Vagina (tissue), 2 donors: ENCODE measurements at places on chromosomes 12 and 14. TPM values are rescaled to one million over a fixed set of nuclear protein-coding genes. Genes with fewer than 3 reads are reported as not detected.
A peak's percentile ranks its signal among the peaks of the same experiment; 100 is the strongest.

- DNase-seq: no peak
Observed at GRCh38 chr12:77577791-77578190, 252.9 kb upstream of the NAV3 start.

- DNase-seq: no peak
Observed at GRCh38 chr14:74347795-74348100, 523 bp upstream of the VRTN start.

DNA sequence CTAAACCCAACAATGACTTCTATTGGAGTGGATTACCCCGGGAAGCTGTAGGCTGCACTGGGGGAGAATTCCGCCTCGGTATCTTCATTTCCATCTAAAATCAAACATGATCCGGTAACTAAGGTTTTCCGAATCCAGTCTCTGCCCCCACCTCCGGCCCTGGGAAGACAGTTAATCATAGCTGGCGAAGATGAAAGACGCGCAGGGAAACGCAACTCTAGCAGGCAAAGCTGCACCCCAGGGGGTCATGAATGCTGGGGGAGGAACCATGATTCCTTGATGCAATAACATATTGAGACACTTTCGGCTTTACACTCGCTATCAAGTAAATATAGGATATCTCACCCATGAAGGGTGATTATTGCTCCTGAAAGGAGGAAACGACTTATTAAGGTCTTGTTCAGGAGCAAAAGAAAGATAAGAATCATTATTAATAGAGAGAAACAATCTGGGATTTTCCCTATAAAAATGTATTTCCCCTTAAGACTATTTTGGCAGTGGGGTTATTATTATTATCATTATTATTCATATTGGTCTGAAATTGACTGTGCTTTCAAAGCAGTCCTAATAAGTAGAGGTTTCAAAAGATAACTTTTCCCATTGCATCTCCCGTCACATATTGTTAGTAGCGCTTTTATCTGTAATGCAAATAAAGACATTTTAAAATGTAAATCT is 614.9 kb downstream of the VRK1 start:
- no peak for DNase-seq

The HOXC13 gene
- not detected for total RNA-seq

DNA sequence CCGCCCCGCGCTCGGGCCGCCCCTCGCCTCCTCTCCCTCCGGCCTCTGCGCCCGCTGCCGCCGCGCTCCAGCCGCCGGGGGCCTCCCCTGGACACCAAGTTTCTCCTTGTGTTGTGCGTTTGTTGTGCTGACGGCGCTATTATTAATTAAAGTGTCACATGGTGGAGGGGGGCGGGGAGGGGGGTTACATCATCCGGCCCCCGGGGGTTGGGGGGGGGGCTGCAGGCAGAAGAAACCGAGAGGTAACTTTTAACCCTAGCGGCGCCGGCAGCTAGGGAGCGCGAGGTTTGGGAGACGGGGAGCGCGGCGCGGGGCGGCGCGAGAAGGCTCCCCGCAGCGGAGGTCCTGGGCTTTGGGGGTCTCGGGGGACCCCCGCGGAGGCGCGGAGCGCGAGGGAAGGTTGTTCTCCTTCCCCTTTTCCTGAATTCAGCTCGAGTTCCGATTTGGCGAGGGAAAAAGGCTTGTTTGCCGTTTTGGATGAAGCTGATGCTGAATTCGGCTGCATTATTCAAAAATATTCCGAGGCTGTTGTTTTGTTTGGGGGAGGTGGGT is at the start of gene HRK:
HRK (minus strand) TSS at position 117 of the 552 bp plus-strand sequence. CDS start 134 bp downstream, outside the sequence.
- no peak for DNase-seq

The NIN gene
- total RNA-seq: 29.5 TPM

The GLT1D1 gene
- 0.74 TPM for total RNA-seq

The AEBP2 gene
- 67.5 TPM for total RNA-seq

The MYRFL gene
- total RNA-seq: not detected

DNA sequence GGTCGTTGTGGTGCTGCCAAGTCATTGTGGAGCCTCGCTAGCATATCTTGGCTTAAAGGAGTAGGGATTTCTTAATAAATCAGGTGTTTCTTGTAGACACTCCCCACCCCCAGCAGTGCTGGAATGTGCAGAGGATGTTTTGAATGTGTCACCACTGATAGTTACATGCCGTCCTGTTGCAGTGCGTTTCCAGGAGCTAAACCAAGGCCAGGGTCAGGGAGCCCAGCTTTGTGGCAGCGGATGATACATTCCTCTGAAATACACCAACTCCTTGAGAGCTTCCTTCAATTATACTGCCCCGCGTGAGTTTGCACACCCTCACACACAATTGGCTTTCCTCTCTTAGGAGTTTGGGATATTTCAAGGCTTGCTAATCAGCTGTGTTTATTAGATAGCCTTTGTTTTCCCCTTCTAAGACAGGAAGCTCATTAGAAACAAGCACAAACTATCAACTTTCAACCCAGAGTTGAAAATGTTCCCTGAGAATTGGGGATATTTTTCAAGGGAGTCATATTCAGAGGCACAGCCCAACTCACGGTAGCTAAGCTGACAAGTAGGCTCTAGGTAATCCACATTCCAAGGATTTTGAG is 154.9 kb downstream of the C12orf75 start:
- no peak for DNase-seq

The CELA1 gene
- total RNA-seq: not detected

- DNase-seq: no peak
Observed at GRCh38 chr12:51895378-51896135, 7.7 kb downstream of the ANKRD33 start.

DNA sequence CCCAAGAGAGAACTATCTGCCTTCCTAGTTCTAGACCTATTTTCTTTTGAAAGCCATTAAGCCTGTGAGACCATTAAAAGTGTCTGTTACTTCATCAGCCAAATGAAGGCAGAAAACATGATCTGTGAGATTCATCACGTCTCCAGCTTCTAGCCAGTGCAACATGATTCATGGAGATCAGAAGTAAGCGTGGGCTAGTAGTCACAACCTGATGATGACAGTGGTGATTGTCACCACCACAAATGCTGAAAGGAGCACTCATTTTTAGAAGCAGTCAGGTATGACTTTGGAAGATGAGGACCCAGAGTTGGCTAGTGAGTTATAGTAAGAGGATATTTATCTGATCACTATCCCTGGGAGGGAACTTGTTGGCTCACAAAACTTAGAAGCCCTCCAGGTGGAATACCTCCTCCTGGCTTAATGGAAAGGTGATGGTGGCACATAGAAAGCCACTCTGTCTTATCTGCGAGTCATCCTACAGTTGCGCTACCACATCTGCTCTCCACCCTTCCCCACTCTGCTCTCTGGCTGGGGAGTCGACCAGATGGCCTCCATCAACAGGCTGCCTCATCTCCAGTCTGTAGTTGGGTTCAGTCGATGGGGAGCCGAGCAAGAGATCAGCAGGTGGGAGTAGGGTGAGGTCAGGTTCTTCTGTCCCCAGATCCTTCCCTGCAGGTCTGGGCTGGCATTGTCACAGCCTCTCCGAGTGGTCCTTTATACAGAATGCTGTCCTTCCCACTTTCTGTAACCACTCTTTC is 317.6 kb upstream of the FKBP4 start:
- no peak for DNase-seq

DNA sequence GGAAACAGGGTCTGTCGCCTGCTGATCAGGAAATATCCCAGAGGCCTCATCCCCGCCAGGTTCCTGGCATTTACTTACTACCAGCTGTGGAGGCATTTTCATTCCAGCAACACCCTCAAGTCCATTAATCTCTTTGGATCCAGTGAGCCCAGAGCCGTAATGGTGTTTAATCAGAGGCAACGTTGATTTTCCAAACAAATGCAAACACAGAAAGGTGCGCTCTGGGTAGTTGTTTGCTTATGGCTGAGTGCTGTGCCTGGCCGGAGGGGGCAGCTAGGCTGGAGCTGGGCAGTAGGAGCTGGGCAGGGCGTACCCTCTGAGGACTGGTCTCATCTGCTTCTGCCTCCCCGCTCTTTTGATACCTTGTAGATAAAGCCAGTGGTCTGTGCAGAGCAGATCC is 110.6 kb downstream of the ADCK1 start:
- DNase-seq: no peak

The LRRC43 gene
- not detected for total RNA-seq

DNA sequence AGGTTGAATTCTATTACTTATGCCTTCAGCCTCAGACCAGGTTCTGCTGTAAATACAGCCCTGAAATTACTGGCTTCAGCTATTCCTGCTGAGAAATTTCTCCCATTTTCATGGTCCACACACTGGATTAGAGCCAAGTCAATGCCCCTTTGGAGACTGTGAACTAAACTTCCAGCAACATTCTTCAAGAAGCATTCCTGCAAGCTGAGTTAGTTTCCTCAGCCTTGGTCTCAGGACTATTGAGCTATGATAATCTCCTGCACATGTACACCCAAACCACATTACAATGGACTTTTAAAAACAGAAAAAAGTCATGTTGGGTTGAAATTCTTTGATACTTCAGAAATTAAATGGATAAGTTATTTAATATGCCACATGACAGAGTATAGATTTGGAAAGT is 58.0 kb upstream of the AVPR1A start:
- no peak for DNase-seq

DNA sequence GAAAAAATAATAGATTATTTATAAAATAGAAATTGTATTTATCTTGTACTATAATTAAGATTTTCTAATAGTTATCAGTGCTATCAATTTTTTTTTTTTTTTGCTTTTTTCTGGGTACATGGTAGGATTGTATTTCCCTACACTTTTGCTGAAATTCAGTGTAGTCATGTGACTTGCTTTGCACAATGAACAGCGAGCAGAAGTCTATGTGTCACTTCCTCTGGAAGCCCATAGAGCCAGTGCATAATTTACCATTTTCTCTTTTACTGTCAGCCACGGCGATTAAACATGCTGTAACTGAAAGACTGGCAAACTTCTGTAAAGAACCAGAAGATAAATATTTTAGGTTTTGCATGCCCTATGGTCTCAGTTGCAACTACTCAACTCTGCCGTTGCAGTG is 80.8 kb upstream of the PPP1R12A start:
- no peak for DNase-seq

DNA sequence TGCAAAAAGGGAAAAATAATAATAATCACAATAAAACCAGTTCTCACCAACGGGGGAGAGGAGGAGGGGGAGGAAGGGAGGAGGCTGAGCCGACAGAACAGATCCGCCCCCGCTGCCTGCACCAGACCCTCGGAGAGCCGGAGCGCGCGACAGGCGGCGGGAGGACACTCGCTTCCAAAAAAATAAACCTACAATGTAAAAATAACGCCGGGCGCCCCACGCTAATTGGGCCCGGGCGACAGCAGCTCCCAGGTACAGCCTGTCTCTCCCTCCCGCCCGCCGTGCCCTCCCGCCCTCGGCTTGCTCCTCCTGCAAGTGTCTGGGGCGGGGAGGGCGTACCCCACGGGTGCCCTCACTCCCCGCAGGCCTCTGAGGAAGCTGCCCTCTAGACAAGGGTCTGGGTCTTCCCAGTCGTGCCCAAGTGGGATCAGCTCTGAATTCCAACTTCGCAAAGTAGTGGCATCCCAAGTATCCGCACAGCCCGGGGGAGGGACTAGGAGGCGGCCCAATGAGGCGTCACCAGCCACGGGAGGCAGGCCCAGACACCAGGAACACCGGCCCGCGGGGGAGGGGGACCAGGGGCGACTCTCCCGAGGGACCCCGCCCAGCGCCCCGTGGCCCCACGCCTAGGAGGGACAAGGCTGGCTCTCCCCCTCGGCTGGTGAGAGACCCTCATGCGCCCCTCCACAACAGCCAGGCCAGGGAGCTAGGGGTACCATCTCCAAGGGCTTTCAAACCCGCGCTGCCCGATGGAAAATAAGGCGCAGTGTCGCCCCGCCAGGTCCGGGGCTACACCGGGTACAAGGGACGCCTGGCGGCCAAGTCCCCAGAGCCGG is 1.0 kb downstream of the NCOR2 start:
- peak; percentile 95 for DNase-seq

DNA sequence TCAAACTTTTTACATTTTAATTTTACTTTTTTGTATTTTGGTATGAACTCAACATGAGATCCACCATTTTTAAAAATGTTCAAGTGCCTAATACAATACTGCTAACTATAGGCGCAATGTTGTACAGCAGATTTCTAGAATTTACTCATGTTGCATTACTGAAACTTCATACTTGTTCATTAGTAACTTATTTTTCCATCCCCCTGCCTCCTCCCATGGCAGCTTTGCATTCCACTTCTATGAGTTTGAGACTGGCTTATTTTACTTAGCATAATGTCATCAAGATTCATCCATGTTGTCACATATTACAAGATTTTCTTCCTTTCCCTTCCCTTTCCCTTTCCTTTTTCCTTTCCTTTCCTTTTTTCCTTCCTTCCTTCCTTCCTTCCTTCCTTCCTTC is 825.9 kb downstream of the SLC16A7 start:
- DNase-seq: no peak

The SLC5A8 gene
- not detected for total RNA-seq

DNA sequence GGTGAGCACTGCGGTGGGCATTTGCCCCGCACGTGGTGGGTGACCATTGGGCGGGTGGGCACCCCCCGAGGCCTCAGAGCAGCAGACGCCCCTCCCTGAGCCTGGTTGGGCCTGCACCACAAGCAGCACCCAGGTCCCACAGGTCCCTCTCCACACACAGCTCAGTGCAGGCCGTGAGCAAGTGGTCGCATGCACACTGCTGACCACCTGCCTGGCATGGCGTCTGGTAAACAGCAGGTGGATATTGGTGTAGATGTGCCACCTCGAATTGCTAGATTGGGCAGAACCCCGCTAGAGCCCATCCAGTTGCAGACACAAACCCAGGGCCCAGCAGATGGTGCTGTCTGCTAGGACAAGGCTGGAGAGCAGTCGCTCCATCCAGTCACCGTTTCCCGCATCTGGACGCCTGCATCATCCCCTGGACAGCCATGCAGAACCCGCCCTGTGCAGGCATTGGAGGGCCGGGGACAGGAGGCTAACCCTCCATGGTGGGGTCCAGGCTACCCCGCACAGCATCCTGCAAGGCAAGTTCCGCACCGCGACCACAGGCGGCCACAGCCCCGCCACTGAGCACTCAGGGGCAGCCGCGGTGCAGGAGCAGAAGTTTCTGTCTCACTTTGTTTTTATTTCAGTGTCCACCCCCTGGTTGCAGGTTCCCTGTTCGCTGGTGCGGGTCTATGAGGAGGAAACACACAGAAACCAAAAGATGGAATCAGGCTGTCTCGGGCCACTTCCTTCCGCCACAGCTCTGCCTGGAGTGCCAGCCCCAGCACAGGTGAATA is 45.6 kb upstream of the RIMBP2 start:
- no peak for DNase-seq

GRCh38 chr14:50001151-50001998 is 108.5 kb downstream of the ARF6 start:
- DNase-seq: no peak

The AVPR1A gene
- 9.8 TPM for total RNA-seq

DNA sequence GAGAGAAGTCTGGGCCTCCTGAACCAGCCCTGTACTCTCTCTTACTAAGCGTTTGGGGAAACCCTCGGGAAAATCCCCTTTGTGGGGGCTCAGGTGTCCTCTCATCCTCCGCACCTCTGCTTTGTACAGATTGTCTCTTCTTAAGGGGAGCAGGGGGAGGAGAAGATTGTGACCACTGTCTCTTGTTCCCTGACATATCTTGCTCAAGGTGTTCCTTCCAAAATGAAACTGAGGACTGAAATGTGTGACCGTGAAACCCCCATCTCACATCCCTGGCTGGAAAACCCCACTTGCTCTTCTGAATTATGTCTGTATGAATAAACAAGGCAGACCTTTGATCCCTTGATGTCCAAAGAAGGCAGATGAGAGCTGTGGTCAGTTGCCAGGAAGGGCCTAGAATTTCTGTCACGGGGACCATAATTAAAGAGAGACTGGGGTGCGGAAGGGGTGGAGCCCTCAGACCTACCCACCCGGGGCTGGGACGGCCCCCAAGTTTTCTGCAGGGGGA is 369.8 kb downstream of the AACS start:
- DNase-seq: no peak

- DNase-seq: no peak
Observed at GRCh38 chr12:6754411-6754810, 1.5 kb upstream of the MLF2 start.
